Ammon's horn (tissue), 1 donor: ENCODE measurements at places on chromosomes 5 and 9.

DNA sequence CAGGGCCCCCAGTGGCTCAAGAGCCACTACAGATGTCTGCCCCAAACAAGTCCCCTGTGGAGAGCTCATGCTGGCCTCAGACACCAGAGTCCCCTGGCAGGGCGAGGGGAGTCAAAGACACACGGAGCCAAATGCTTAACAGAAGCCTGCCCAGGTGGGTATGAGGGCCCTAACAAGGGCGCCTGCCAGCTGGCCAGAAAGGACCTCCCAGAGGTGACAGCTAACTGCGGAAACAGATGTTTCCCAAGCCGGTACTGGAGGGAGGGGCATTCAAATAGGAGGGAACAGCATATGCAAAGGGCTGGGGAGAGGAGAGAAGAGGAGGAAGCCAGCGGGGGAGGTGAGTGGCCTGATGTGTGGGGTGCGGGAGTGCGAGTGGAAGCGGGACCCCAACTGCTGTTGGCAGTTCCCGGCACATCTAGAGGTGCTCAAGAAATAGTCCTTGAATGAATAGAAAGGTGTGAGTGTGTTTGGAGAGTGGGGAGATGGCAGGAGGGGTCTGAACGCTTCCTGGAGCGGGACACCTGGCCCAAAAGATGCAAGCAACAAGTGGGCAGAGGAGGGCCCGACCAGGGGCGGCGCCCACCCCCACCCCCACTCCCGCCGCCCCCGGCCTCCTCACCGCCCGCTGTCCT is 824 bp downstream of the MXD3 start:
- DNase-seq: peak; percentile 1

GRCh38 chr5:21581508-21581907 is 1271.6 kb downstream of the CDH12 start:
- no peak for DNase-seq

DNA sequence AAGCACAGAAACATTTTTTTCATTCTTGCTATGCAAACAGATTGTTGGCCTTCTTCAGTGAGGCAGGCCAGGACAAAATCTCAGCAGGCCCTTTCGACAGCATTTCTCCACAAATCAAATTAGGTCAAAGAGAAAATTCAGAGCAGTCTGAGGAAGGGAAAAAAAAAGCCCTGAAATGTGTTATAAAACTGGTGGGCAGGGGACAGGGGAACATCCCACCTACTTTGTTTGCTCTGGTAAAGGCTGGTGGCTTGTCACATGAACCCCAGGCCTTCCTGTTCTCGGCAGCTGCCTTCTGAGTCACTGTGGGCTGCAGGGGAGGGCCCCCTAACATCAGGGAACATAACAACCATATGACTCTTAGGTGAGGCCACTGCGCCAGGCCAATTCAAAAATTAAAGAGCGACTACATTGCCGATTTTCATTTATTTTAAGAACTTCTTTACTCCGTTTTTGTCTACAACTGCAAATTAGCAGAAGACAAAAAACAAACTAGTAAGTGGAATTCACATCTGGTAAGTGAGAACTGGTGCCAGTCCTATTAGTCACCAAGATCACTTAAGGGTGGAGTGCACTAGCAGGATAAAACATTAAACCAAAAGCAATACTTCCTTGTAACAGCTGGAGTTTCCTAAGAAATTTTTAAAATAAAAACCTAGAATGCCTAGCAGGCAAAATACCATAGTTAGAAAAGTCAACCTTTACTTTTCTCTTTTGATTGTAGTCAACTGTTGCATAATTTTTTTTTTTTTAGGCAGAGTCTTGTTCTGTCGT is 46.2 kb upstream of the DENND4C start:
- peak; percentile 70 for DNase-seq

DNA sequence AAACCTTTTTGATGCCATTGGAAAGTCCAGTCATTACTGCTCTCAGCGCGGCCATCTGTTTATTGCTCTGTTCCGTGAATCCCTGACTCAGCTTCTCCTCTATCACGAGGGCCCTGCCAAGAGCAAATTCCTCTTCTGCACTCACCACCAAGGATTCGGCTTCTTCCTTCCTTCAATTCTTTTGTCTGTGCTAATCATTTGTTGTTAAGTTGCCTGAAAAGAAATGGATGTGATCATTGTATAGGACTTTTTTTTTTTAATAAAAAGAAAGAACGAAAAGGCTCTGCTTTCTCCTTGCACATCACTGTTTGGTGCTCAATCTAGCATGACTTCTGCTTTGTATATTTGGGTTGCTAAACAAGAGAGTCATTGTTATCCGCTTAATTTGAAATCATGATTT is 128.7 kb upstream of the PIK3R1 start:
- DNase-seq: peak; percentile 82

DNA sequence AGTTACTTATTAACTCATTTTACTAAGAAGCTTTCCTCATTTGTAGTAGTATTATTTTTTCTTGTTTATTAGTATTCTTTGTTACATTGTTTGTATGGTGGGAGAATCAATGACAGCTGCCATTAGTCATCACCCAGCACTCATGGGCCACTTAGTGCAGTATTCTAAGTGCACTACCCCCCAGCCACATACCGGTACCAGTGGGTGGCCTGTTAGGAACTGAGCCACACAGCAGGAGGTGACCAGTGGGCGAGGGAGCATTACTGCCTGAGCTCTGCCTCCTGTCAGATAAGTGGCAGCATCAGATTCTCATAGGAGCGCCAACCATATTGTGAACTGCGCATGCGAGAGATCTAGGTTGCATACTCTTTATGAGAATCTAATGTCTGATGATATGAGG is 24.2 kb upstream of the CAMLG start:
- DNase-seq: peak; percentile 71

GRCh38 chr5:14343376-14343775 is 200.2 kb downstream of the TRIO start:
- DNase-seq: no peak

GRCh38 chr9:95506428-95506677 is 10.4 kb downstream of the PTCH1 start:
- no peak for DNase-seq

DNA sequence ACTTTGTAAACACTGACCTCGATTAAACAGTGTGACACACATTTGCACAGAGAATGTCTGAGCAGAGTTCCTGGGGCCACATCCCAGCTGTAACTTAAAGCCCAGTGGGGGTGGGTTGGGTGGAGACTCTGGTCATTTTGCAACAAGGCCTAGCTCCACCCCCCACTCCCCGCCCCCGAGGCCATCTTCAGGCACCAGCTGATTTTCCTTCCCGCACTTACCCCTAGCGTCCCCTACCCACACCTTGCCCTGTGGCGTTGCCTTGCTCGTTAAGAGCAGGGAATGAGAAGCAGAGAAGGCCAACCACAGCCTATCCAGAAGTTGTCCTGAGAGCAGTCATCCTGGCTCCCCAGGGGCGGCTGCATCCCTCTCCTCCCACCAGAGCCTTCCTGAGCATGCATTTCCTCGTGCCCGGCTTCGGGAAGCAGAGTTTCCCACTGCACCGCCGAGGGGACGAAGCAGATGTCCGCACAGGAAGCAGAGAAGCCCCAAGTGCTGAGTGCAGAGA is 101.7 kb upstream of the SARDH start:
- DNase-seq: no peak

GRCh38 chr9:84154320-84154719 is 173.7 kb downstream of the RMI1 start:
- no peak for DNase-seq

DNA sequence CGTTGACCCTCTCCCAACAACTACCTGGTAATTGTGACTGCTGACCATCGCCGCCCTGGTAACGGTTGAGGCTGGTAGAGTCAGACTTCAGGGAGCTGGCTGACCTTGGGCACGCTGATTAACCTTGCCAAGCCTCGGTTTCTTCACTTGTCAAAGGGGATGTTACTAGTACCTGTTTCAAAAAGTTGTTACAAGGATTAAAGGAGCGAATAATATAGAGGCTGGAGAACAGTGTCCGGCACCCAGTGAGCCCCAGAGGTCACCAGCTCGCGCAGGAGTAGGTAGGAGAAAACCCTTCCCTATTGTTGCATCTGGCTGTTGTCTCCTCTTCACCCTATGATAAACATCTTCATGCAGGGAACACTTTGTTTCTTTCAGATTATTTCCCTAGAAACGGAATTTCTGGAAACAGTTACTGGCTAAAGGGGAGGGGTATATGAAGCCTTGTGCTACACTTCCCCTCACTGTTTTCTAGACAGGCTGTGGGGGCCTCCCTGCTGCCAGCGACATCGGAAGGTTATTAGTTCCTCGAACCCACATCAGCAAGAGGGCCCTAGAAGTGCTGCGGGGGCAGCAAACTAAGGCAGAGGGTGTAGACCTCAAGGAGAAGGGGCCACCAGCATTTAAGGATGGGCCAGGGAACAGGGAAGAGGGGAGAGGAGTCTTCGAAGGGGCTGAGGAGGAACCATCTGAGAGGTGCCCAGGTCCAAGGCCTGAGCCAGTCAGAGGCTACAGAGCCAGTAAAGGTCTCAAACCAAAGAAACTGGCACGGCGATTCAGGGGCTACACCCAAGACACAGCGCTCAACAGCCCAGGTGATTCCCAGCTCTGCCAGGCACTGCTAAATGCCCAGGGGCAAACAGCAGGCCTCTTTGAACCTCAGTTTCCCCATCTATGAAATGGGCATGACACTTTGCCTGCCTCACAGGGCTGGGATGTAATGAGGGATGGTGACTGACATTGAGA is 37.6 kb downstream of the HRH2 start:
- no peak for DNase-seq

DNA sequence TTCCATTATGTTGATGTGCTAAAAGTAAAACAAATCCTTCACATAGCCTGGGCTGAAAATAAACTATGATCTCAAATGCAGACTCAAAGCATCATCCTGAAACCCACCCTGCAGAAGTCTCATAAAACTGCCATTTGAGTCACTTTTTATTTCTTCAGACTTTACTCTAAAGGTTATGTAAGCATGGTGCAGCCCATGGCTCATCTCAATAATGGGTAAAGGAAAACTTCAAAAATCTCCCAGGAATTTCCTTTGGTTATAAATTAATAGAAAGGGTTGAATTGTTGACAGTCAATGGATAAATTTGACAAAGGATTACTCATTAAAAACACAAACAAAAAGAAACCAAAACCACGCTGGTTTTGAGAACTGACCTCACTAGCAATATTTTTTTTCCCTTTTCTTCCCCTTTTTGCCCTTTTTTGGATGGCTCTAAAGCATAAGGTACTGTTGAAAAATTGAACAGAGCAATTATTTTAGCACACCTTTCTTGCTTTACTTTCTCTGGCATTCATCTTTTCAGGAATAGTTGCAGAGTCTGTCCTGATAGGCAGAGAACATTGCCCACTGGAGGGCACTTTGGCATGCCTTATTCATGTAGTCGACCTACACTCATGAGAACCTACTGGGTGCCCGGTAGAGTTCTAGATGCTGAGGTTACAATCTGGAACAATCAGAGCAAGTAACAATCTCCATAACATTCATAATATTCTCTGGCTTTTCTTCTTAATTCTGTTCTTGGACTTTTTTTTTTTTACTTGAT is 191.4 kb downstream of the TMEM167A start:
- DNase-seq: peak; percentile 46

GRCh38 chr9:133716564-133717112 is 21.5 kb downstream of the SARDH start:
- no peak for DNase-seq

DNA sequence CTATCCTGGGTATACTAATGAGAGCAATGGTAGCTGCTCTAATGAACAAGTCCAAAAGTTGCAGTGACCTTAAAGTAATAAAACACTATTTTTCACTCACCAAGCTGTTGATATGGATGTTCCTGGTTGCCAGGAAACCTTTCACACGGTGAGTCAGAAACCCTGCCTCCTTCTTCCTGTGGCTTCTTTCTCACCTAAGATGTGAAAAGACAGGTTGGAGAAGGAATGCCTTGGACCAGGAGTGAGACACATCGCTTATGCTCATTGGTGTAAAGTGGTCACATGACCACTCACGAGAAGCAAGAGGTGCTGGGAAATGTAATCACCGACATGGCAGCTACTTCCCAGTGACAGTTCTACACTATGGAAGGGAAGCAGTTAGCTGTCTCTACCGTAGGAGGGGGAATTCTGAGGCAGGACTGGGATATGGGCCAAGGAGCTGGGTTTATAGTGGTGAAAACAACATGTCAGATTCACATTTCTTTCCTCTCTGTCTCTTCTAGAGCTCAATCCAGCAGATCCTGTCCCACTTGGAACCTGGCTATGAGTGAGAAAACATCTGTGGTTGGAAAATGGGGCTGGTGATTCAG is 320.4 kb upstream of the KLF4 start:
- no peak for DNase-seq

DNA sequence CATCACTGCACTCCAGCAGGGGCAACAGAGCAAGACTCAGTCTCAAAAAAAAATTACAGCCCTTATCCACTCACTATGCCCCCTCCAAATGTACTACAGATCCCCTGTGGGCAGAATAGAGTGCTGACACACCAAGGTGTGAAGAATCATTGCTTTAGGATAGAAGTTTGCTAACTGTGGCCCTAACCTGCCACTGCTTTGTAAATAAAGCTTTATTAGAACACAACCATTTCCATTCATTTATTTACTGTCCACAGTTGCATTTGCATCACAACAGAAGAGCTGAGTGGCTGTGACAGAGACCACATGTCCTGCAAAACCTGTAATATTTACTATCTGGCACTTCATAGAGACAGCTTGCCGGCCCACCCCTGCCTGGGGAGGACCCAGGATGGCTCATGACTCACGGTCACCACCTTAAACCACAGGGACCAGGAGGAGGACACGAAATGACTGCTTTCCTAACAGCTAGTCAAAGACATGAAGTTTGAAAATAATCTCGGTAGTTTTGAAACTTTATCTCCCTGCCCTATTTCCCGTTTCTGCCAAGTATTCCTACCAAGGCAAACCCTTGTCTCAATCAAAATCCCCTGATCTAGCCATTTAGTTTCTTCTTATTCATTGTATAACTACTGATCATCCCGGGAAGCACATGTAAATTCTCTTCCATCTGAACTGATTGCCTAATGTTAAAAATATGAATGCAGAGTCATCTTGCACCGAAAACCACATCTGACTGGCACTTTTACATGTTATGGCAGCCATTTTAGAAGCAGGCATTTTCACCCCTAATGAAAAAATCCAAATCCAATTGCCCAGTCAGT is 206.1 kb downstream of the SLIT3 start:
- no peak for DNase-seq

GRCh38 chr9:78879324-78880100 is 582.6 kb downstream of the PSAT1 start:
- no peak for DNase-seq

GRCh38 chr5:106873568-106873967 is 797.2 kb downstream of the EFNA5 start:
- no peak for DNase-seq

- no peak for DNase-seq
These were observed 24.4 kb upstream of the ARSI start for GRCh38 chr5:150327139-150327538.

DNA sequence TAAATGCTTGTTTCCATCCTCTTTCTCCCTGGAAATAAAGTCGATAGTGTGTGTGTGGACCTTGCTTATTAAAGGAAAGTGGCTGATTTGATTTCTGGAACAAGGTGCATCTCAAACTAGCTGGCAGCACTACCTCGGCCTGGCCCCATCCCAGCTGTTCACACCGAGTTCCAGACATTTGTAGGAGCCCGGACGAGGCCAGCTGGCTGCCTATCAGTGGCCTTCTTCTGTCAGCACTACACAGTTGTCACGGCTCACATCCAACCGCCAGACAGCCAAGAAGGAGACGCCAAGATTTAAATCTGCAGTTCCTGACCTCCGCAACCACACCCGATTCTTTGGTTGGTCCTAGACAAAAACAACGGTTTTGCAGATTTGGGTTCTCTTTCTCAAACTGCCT is 63.6 kb downstream of the PALM2AKAP2 start:
- DNase-seq: peak; percentile 52

GRCh38 chr5:168603746-168604145 is 24.6 kb upstream of the PANK3 start:
- DNase-seq: no peak
